Neural crest cell (in vitro differentiated cells): ENCODE measurements at places on chromosomes 11 and 22. TPM values are rescaled to one million over a fixed set of nuclear protein-coding genes. Genes with fewer than 3 reads are reported as not detected.
A peak's percentile ranks its signal among the peaks of the same experiment; 100 is the strongest.

Gene ARHGAP8
- 0.61 and 0.96 TPM in 2 replicates for total RNA-seq

Gene IFITM2
- 55.0 and 67.2 TPM in 2 replicates for total RNA-seq

Gene CADM1
- 112 and 121 TPM in 2 replicates for total RNA-seq

Gene TNRC6B
- 36.8 and 42.8 TPM in 2 replicates for total RNA-seq

DNA sequence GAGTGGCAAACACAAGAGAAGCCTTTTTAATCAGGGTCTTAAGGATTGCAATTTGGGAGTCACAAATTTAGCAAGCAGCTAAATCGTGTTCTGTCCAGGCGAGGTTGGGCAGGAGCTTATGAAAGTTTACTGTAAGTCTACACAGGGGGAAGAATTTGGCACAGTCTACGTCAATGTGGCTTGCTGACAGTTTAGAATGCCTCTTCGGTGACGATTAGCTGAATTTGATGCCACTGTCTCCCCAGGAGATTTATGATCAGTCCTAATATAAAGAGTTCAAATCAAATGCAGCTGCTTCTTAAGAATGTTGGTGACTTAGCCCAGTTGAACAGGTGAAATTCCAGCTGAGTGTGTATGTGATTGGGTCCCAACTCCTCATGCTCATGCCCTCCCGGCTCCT lies 114.1 kb upstream of the CLPB start:
- no peak for DNase-seq

- no peak for DNase-seq
These were observed 150.7 kb downstream of the CCDC34 start for GRCh38 chr11:27212248-27212780.

- DNase-seq, result no peak
These were observed 50.1 kb downstream of the SLC35F2 start for GRCh38 chr11:107808521-107808920.

DNA sequence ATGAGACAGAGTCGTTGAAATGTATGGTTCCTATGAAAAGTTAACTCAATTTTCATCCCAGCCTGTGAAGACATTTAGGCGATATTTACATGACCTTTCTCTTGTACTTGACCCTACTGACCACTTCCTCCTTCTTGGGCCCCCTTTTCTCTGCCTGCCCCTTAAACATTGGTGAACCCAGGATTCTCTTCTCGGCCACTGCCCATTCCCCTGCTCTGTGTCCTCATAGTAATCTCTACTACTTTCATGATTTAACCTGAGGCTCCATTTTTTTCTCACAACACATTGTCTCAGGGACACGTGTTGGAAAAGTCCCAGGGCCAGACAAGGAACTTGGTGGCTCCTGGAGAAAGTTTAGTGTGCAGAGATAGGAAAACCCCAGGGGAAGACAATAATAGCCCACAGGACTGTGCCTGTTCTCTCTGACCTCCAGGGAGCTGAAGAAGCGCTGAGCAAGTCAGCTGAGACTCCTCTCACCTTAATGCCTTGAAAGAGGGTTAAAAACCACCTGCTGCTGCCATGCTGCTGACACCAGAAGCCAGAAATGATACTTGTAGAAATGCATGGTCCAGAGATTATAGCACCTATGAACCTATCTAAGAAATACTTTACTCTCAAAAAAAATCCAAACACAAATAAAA lies 42.5 kb upstream of the SPATA19 start:
- no peak for DNase-seq

GRCh38 chr22:31626427-31627150 lies 35.4 kb downstream of the PISD start:
- DNase-seq, result no peak

- DNase-seq, result no peak
These were observed 135.7 kb downstream of the TMEM135 start for GRCh38 chr11:87173185-87174039.

DNA sequence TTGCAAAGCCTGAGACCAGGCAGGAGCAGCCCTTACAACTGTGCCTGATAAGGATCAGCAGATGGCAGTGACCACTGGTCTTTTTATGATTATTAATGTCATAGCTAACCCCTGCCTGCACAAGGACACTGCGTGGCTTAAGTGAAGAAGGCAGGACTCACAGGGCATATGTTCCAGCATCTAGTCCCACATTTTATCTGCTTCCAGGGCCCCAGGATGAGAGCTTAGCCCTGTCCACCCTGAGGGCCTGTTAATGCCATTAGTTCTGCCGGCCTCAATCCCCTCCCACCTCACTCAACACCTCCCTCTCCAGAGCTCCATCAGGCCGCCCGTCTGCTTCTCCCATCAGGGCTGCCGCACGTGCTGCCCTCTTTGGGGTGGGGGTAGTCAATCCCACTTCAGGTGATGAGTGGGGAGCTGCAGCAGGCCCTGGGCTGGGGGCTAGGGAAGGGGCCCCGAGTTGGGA lies 33.1 kb upstream of the TSPAN18 start:
- no peak for DNase-seq

GRCh38 chr11:134425413-134425812 lies 13.4 kb upstream of the B3GAT1 start:
- no peak for DNase-seq

DNA sequence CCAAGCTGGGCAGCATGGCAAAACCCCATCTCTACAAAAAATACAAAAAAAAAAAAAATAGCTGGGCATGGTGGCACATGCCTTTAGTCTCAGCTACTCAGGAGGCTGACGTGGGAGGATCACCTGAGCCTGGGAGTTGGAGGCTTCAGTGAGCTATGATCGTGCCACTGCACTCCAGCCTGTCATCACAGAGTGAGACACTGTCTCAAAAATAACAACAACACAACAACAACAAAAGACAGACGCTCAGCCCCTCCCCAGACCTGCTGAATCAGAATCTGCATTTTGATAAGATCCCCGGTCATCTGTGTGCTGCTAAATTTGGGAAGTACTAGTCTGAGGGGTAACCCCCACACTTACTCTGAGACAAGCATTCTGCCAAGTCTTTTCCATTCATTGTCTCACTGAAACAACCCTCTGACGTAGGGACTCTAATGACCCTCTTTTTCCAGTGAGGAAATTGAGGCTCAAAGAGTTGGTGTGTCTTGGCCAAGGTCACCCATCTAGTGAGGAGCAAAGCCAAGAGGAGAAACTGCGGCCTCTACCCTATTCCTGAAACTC lies 7.5 kb downstream of the NEFH start:
- DNase-seq, result no peak

DNA sequence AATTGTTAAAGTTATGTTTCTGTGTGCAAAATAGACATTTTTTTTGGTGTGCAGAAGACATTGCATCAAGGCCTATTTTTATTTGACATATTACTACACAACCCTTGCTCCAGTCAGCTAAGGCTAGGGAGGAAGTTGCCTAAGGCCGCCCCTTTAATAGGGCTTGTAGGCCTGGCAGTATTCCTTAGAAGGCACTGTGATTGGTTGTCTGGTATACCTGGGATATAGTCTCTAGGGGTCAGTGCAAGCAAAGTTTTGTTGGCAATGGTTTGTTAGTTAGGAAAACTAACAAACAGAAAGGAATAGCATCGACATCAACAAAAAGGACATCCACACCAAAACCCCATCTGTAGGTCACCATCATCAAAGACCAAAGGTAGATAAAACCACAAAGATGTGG lies 16.9 kb downstream of the CCDC15 start:
- DNase-seq, result no peak

DNA sequence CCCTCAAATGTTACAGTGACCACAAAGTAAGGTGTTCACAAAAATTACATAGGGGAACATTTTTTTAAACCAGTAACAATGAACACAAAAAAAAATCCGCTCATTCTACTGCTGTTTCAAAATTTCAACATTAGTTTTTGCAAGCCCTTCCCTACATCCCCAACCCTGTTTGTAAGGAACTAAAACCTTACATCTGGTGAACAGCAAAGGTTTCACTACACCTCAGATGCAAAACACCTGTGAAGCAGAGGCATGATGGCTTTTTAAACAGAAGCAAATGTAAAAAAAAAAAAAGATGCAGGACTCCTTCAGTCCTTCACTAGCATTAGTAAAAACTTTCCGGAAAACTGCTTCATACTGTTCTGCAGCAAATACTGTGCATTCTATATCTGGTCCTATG lies 50.0 kb upstream of the API5 start:
- DNase-seq, result no peak

DNA sequence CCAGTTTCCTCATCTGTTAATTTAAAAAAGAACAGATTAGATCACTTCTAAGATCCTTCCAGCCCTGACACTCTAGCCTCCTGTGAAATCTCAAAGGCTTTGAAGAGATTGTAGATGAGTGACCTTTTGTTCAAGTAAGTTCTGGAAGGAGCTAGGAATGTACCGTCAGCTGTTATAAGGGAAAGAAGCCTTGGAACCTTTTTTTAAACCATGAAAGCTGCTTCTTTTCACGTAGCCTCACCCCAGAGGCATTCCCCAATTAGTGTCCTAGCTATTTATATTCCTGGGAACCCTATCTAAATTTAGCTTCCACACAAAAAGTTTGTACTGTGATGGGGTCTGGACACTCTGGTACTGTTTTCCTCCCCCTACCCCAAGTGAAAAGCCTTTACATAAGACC lies 35.8 kb upstream of the SLN start:
- DNase-seq, result no peak

DNA sequence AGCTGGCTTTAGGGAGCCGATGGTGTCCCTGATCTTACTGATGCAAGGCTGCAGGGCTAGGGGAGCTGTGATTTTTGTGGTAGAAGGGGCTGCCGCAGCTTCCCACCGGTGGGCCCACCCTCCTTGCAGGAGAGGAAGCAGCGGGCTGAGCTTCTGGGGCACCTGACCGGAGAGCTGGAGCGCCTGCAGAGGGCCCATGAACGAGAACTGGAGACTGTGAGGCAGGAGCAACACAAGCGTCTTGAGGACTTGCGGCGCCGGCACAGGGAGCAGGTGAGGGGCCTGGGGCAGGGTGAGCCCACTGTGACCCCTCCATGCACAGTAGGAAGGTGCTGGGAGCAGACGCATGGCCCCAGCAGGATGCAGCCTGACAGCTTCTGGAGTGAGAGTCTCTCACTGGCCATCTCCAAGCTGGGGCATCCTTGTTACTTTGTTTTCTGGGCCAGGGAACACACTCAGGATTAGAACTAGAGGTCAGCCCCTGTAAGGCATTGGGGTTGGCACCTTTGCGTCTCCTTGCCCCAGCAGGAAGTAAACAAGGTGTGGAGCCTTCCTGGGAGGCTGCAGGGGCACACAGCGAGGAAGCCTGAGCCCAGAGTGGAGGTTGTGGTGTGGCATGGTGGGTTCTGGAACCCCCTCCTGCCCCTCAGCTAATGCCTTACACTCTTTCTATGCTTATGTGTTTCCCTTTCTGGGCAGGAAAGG lies 66.7 kb downstream of the CEP164 start:
- DNase-seq, result no peak

GRCh38 chr22:49355211-49355920 lies 472.3 kb downstream of the BRD1 start:
- DNase-seq, result no peak

DNA sequence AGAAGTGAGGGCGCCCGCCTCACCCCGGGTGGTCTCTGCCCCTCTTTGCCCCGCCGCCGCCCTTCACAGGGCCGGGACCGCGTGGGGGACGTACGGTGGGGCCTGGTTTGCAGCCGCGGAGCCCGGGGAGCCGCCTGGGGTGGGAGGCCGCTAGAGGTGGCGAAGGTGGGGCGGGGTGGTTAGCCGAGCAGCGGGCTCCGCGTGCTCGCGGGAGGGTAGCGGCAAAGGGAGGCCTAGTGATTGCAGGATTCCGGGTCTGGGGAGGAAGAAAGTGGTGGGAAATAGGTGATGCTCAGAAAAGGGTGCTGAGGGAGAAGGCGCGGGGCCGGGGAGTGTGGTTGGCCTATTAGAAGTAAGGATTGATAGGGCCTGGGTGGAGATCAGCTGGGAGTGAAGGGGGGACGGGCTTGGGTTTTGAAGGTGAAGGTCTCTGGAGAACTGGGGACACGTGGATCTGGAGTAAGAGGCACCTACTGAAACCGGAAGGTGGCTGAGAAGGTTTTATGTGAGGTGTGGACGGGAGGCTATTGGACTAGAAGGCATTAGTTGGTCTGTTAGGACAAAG lies 571 bp downstream of the FAR1 start:
- peak; percentile 19 for DNase-seq
